ENCODE measurements at places on chromosomes 12 and 14.

DNA sequence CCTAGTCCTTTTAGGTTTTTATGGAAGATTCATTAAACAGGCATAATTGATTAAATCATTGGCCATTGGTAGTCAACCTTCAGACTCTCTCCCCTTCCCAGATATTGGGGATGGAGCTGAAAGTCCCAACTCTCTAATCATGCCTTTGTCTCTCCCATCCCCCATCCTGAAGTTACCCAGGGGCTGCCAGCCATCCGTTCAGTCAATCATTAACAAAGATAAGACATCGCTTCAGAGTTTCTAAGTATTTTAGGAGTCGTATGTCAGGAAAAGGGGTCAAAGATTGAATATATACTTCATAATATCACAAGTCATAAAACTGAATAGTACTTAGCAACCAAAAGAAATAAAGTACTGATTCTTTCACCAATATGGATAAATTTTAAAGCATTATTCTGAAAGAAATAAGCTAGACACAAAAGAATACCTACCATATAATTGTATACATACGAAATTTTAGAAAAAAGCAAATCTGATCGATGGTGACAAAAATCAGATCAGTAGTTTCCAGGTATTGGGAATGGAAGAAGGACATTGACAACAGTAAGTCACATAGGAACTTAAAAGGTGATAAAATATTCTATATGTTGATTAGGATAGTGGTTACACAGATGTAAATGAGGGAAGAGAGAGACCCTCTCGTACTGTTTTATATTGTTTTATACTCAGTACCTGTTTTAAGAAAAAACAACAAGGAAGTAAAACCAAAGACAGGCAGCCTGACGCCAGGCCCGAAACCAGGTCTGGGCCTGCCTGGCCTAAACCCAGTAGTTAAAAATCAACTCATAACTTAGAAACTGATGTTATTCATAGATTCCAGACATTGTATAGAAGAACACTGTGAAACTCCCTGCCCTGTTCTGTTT lies 414.4 kb downstream of the DAD1 start:
- no peak for DNase-seq

DNA sequence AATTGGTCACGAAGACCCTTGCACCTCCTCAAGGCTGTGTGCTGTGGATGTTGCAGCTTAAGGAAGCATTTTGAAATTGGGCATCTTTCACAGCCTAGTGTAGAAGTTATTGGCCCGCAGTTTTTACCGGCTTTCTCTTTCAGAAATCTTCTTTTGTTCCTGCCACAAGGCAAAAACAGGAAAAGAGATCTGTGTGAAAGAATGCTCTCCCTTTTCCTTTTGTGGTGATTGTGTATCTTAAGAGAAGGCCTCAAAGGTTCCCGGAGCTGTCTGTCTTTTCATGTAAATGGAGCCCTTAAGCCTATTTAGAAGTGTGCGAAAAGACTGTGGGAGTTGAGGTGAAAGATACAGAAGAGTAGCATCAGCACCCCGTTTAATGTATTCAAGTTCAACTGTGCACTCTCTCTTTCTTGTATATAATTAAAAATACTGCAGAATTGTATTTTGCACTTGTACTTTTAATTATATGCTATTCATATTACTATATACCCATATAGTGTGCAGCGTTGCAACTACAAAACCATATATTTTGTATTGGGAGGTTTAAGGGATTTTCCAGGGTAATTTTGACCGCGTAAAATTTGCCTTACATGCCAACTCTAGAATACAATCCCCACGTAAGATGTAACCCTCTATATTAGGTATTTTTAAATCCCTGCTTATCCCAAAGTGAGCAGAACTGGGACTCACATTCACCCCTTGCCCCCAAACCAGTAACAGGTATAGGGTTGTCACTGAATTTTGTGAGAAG lies 441.7 kb downstream of the RAD51B start:
- DNase-seq = no peak

DNA sequence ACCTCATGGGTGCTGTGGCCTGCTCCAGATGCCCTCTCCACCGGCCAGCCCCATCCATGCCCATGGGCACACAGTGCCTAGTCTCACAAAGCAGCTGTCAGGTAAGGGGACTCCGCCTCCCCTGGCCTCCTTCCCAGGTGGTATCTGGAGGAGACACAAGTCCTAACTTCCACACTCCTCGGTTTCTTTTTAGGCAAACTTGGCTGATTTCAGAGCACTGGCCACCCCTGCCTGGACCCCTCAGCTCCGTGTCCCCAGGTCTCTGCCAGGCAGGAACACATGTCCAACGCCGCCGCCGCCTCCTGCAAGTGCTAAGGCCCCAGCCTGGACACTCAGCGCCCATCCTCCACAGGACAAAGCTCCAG lies 324.1 kb upstream of the DIO3 start:
- no peak for DNase-seq

- DNase-seq = peak; percentile 14
Observed at GRCh38 chr14:96268431-96269358, 12.7 kb downstream of the BDKRB1 start.

- DNase-seq = peak; percentile 51
Observed at GRCh38 chr14:75476274-75476995, 45.8 kb upstream of the BATF start.

GRCh38 chr12:63037746-63038712 lies 103.1 kb upstream of the PPM1H start:
- no peak for DNase-seq

GRCh38 chr12:67694306-67694900 lies 45.9 kb downstream of the DYRK2 start:
- DNase-seq = no peak

DNA sequence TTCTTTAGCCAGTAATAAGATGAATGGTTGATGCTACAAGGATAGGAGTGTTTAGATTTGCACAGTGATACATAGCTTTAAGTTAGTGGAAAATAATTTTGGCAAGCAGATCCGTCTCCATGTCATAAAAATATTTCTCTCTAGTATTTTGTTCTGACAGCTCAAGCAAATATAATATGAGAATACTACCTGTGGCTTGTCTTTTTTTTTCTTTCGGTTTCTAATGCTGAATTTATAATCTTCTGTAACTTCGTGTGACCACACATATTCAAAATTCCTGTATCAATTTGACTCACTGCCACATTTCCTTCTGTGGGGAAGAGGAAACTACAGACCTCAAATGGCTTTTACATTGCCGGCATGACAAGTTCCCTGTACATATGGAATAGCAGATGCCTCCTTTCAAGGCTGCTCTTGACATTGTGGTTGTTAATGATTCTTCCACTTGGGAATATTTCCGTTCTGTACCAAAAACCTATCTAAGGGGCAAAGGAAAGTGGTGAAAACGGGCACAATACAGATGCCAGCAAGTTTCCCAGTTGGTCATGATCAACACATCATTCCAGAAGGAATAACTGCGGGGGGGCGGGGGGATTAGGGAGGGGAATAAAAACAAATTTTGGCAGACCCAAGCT lies 103.6 kb upstream of the CCDC91 start:
- no peak for DNase-seq

DNA sequence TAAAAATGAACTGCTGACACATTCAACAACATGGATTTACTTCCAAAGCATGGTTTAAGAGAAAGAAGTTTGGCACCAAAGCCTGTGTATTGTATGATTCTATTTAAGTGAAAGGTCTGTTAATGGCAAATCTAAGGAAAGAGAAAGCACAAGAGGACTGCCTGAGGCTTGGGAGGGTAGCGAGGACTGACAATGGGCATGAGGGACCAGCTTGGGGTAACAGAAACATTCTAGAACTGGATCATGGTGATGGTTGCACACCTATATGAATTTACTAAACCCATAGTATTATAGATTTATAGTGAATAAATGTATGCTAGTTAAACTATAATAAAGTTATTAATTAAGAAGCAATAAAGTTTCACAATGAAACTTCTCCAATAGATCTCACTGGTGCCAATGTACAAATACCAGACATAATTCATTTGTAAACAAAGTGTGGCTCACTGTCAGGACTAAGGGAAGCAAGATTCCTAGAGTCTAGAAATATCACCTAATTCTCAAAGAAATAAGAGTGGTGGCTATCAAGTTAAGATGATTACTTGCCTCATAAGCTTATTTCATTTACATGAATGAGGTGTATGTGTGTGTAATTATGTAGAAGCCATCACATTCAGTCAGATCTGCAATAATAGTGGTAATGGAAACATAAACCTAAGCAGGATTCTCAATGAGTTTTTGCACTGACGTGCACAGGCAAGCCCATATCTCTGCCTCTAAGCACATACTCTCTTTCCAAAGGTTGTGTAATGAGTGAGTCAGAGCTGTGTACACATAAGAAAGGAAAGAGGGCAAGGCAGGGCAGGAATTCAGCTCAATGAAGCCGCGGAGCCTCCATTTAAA lies 353.4 kb downstream of the KCNH5 start:
- no peak for DNase-seq

DNA sequence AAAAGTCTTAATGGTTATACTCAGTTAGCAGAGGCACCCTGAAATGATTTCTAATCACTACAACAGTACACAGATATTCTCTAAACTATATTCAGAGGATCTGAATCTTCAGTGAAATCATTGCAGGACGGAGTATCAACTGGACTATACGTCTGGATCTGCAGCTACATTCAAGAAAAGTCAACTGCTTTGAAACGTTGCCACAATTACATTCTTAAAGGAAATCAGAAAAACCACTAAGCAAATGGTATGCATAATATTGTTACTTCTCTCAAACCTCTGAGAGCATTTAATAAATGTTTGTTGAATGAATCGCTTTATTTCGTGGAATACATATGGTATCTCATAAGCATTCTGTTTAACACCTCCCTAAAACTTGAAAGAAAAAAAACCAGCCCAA lies 67.4 kb downstream of the MED13L start:
- no peak for DNase-seq

DNA sequence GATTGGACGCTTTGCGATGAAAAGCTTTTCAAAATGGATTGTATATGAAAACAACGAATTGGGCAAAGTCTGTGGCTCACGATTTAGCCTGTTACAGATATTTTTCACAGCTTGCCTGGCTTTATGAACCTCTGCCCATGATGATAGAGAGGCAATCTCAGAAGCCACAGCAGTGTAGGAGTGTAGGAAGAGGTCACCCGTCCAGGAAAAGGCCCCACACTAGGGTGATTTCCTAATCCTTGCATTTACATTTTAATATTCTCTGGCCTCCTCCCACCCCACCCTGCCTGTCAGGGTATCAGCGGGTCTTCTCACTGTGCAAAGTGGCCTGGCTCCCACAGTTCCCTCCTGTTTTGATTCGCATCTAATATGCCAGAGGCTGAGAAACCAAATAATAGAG lies 81.8 kb upstream of the FOXN3 start:
- DNase-seq = no peak

DNA sequence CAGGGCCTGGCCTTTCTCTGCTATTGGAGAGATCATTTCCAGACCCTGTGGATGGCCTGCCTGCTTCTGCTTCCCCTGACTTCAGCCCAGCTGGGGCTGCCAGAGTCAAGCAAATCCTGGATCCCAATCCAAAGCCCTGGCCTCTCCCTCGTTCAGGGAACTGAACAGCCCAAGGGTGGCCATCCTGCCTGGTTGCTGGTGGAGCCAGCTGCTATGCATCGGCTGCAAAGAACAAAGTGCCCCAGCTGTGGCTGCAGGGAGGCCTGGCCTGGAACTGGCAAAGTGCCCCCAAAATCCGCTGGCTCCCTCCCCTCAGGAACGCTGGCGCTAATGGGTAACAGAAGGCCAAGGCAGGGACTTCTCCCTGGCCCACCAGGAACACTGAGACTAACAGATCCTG lies 56.4 kb downstream of the LRRC74A start:
- DNase-seq = no peak

DNA sequence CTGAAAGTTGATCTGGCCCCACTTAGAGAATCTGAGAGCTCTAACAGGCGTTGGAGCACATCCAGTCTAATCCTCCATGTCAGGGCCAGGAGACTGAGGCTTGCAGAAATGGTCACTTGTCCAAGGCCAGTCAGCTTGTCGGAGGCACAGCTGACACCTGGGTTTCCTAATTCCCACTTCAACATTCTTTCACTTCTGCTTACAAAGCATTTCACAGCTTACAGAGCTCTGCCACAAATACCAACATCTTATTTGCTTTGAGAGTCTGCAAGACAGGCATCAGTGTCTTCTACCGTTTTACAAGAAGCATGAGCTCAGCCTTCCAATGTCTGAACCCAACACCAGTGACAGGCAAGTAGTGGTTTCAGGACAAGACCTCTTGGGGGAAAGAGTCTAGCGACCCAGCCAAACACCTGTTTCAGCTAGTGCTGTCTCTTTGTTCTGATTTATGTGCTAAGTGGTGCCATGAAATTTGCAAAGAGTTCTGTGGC lies 31.8 kb downstream of the ISCA2 start:
- no peak for DNase-seq

DNA sequence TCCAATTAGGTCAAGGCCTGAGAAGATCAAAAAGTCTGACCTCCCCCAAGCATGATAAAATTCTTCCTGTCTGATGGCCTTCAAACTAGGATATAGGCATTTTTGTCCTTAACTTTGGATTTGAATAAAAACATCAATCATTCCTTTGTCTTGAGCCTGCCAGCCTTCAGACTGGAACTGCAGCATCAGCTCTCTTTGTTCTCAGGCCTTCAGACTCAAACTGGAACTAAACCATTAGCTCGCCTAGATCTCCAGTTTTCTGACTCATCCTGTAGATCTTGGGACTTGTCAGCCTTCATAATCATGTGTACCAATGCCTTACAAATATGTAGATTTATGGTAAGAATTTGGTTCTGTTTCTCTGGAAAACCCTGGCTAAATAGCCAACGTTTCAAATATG lies 721.7 kb downstream of the GALC start:
- DNase-seq = no peak

DNA sequence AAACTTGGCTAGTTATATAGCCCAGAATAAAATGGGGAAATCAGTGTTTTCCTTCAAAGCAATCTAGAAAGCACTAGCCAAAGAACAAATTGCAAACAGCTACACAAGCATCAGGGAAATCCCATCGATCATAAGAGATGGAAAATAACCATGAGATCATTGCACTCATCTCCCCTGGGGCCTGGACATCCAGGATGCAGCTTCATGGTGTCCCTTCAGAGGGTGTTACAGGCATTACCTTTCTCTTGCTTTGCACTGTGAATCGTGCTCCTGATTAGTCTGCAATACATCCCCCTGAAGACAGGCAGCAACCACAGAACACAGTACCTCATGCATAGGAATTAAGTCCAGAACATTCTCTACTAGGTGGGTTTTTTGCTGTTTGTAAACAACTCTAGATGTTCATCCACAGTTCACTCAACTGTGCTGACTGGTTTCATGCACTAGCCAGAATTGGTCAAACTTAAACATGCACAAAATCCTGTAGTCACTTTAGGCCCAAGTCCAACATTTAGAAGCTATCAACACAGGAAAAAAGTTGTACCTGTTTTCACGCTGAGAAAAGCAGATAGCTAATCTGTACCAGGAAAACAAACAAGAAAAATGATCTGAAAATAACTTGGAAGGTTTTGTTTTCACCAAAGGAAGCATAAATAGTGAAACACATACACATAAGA lies 120.1 kb downstream of the ZFP36L1 start:
- DNase-seq = no peak
